Inflammatory macrophage treated with lipopolysaccharide for 1 hour (primary cell): ENCODE measurements at places on chromosomes 12 and 14.
A peak's percentile ranks its signal among the peaks of the same experiment; 100 is the strongest.

GRCh38 chr12:3797531-3798048, 44.7 kb upstream of the CRACR2A start:
- peak; percentile 5 for DNase-seq

DNA sequence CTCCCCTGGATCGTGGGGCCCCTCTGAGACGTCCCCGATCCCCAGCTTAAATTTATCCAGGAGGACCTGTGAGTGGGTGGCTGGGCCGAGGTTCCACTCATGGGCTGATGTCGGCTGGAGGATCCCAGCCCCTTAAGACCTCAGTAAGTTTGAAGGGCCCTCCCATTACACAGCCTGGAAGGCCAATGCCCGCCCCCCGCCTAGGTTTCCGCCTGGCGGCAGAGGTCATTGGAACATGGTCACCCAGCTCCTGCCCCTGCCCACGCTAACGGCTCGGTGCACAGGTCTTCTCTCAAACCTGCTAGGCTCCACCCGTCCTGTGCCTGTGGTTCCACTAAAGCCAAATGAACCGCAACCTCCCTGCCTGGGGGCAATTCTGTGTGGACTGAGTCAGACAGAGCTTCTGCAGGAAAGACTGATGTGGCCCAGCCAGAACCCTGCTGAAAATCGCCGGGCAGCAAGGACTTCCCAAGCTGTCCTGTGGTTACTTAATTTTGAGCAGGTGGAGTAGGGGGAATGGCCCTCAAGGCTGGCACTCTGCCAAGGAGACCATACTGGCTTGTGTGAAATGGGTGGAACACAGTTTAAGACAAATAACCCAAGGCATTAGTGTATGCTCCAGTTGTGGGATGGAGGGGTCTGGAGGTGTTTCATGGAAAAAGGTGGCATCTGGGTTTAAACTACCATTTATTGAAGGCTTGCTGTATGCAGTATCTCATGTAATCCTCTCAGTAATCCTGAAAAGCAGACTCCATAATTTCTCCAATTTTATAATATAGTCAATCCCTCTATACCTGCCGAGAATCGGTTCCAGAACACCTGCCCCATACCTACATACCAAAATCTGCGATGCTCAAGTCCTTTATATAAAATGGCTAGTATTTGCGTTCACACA, 903 bp upstream of the NT5DC3 start:
- DNase-seq = no peak

- DNase-seq = peak; percentile 11
These were observed 7.3 kb downstream of the STXBP6 start for GRCh38 chr14:25042362-25043299.

DNA sequence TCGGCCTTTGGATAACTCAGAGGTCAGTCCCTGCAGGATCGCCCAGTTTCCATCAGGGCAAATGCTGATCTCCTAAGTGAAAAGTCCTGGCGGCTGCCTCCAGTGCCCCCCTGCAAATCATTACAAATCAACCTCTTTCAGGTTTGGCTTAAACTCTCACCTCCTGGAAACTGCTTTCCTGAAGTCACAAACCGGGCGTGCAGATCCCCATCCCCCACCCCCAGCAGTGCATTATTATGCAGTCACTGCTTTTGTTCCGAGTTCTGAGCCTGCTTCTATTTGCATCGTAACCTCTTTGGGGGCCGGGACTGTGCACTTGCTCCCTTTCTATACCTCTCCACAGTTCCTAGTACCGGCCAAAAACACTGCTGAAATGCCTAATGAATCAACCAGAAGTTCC, at the start of gene USP44:
USP44 (minus strand) TSS at position 172 of the 400 bp plus-strand sequence. CDS start 17,220 bp downstream, outside the sequence.
- DNase-seq = no peak
